Tibial nerve (tissue), 4 donors: ENCODE measurements at places on chromosomes 1 and 21. TPM values are rescaled to one million over a fixed set of nuclear protein-coding genes. Genes with fewer than 3 reads are reported as not detected.

SEC16B gene
- 10.5 TPM for total RNA-seq

DNA sequence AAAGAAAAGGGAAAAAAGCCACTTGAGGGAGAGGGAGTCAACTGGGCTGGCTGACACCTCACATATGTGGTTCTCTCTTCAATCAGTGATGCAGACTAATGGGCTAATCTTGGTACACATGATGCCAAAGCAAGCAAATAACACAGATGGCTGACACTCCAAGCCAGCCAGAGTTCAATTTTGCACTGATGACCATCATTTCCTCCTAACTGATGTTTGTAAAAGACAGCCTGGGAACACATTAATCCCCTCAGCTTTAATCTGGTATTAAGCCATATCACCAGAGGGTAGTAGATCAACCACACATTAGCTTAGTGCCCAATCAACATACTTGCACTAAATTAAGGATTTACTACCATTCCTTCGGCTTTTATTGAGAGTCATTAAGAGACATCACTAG lies 2.8 kb downstream of the VPS72 start:
- H3K4me3 ChIP-seq = no peak overlapping the region
- peaks cover 38% of the 10 kb centered on the region for H3K36me3 ChIP-seq
- peaks cover 21% of the 10 kb centered on the region for H3K4me1 ChIP-seq
- no peaks in the 10 kb centered on the region for H3K27me3 ChIP-seq
- H3K27ac ChIP-seq = no peak overlapping the region
- DNase-seq = no peak

CSDE1 gene
- total RNA-seq = 846 TPM

LYPD8 gene
- total RNA-seq = not detected

GRCh38 chr1:40932006-40932405 lies 47.5 kb upstream of the CTPS1 start:
- H3K27ac ChIP-seq = no peak overlapping the region
- H3K4me1 ChIP-seq = no peaks in the 10 kb centered on the region
- no peak overlapping the region for H3K4me3 ChIP-seq
- no peak for DNase-seq
